ENCODE measurements at places on chromosomes 1 and 21.

DNA sequence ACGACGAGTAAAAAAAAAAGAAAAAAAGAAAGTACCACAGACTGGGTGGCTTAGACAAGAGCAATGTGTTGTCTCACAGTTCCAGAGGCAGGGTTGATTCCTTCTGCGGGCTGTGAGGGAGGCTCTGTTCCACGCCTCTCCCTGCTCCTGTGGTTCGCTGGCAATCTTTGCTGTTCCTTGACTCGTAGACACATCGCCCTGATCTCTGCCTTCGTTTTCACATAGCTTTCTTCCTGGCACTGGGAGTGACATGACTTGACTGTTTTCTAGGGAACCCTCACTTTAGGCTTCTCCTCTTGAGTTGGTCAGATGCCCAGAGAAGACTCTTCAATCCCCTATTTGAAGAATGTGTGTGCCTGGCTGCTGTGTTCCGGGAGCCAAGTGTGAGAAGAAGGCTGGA is 133.6 kb downstream of the TM2D1 start:
- DNase-seq, result no peak

GRCh38 chr1:154955039-154955717 is 721 bp downstream of the PBXIP1 start:
- peak; percentile 59 for DNase-seq

GRCh38 chr1:24502065-24502708 is 449 bp upstream of the RCAN3 start:
- peak; percentile 76 for DNase-seq

DNA sequence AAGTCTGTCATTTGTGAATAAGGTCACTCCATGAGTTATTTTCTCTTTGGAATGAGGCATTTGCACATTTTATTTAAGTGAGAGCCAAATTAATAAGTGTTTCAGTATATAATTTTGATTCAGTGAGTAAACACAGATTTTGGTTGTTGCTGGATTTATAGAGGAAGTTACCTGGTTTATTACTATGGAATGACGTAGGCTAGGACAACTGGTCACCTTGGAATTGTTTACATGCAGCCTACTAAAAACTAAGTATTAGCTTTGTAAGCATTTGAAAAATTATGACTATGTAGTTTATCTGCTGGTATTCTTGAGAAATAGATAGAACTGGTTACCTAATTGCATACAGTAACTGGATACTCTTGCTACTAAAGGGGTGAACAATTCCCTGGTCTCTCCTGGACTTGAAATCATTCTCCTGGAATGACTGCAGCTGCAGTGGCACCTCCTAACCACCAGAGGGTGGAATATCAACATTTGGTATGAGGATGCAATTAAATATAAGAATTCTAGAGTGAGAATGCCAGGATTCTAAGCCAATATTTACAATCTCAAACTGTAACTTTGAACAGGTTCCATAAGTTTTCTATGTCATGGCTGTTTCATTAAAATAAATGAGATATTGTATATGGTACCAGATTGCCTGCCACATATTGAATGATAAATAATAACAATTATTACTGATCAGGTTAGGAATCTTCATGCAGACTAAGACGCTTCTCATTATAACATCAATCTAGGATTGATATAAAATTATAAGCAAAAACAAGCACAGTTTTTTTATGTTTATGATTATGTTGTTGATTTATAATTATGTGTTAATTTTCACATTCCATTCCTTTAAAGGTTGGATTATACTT is 3.5 kb upstream of the KRTAP27-1 start:
- DNase-seq, result peak; percentile 30

DNA sequence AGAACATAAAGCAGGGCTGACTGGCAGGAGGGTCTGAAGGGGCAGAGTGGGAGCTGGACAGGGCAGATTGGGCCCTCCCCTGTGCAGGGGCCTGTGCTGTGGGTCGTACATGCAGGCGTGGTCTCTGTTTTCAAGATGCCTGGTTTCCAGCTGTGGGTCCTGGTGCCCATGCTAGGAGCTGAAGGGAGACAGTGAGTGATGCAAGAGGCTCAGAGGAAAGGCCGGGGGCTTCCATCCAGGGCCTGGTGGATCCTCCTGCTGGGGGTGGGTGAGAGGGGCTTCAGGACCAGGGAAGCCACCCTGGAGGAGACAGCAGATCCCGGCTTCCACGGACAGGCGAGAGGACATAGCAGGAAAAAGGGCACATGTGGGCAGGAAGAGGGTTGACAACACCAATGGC is 349.0 kb upstream of the VAMP3 start:
- DNase-seq, result no peak

DNA sequence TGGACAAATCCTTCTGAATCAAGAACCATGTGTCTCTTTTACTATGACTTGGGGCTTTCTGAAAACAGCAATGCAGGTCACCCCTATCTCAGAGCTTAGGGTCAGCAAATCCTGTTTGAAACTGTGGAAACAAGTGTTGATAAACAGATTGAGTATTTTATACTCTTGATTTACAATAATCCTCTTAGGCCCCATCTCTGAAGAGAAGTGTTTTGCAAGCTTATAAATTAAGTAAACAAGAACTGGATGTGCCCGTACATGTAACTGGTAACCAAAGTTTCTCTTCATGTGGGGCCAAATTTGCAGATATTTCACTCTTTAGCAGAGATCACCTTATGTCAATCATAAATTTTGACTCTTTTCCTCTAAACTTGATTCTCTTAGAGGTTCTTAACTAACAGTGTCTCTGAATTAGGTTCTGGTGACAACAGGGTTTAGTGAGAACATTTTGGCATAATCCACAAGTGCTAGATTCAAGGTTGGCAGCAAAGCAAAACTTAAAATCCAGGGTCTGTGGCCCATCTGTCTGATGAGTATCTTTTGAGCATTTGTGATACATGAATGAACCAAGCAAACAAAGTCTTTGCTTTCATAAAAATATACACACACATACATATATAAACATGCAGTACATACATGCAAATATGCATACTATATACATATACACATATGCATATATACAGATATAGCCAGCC is 183.0 kb upstream of the HOOK1 start:
- DNase-seq, result no peak

DNA sequence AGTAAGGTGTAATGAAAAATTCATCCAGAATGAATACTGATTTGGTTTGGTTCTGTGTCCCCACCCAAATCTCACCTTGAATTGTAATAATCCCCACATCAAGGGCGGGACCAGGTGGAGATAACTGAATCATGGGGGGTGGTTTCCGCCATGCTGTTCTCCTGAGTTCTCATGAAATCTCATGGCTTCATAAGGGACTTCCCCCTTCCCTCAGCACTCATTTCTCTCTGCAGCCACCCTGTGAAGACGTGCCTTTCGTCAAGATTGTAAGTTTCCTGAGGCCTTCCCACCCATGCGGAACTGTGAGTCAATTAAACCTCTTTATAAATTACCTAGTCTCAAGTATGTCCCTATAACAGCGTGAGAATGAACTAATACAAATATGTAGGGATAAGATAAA is 5.5 kb upstream of the SYNJ1 start:
- peak; percentile 41 for DNase-seq

DNA sequence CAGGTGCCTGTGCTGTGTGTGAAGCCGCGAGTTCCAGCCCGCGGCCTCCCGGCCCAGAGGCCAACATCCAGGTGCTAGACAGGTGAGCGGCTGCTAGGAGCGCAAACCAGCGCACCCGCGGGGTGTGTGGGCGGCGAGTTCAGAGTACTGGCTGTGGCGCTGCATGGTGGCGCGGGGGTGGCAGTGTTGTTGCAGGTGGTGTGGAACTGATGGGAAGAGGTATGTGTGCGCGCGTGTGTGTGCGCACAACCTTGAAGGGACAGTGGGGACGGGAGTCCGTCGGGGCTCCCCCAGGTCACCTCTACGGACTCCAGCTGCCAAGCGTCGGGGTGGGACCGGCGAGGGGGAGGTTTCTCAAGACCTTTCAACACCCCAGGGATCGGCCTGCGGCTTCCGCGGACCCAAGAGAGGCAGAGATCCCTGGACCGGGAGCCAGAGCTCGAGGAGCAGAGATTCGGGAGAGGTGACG is 433 bp upstream of the DMBX1 start:
- DNase-seq, result peak; percentile 58

DNA sequence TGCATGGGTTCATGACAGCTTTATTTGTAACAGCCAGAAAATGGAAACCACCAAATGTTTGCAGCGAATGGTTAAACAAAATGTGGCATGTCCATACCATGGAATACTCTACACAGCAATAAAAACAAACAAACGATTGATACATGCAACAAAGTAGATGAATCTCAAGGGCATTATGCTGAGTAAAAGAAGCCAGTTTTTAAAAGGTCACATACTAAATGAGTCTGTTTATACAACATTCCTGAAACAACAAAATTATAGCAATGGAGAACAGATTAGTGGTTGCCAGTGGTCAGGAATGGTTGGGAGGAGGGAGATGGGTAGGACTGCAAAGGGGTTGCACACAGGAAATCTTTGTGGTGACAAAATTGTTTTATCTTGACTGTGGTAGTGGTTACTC is 202.4 kb upstream of the UBE2U start:
- no peak for DNase-seq

GRCh38 chr1:168960595-168960994 is 145.9 kb upstream of the ATP1B1 start:
- DNase-seq, result no peak

GRCh38 chr1:175494011-175494554 is 249.3 kb downstream of the TNR start:
- DNase-seq, result no peak

GRCh38 chr1:32066489-32066873 is 6.3 kb upstream of the TMEM39B start:
- DNase-seq, result no peak

Measured in stimulated activated CD4-positive, alpha-beta T cell treated with anti-CD3 and anti-CD28 coated beads, Interleukin-4, amount 100 ng/mL, for 1 hour (primary cell).